ENCODE measurements at places on chromosomes 7 and 10.

DNA sequence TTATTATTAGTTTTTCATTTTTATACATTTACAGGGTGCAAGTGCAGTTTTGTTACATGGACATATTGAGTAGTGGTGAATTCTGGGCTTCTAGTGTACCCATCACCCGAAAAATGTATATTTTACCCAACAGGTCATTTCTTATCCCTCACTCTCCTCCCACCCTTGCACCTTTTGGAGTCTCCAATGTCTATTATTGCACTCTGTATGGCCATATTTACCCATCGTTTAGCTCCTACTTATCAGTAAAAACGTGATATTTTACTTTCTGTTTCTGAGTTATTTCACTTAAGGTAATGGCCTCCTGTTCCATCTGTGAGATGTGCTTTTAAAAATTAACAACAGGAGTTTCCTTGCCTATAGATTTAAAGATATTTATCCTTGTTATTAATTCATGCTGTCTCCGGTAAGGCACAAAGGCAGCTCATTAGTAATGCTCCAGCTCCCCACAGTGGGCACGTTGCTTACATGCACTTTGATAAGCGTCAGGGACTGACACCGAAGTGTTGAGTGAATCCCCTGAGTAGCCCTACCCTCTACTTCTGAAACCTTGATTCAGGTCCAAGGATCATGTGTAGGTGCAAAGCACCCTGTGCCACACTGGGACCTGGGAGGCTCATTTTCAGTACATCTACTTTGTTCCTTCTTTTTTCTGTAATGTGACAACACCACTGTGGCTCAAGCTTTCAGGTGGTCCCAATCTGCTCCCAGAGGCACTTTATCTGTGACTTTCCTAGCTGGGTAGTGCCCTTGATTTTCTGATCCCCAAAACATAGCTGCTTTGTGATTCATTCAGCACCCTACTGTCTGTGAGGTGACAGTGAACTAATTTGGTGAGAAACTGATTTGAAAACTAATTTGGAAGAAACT lies 27.3 kb downstream of the HYAL4 start:
- peak; percentile 52 for DNase-seq

GRCh38 chr7:129494041-129494440 lies 8.3 kb upstream of the SMKR1 start:
- DNase-seq, result peak; percentile 82

- peak; percentile 59 for DNase-seq
Measured at GRCh38 chr10:77965294-77965693, 38.7 kb upstream of the DLG5 start.

- DNase-seq, result no peak
Measured at GRCh38 chr10:110075686-110076085, 67.9 kb downstream of the ADD3 start.

GRCh38 chr7:48938539-48939295 lies 14.4 kb downstream of the CDC14C start:
- DNase-seq, result peak; percentile 88

DNA sequence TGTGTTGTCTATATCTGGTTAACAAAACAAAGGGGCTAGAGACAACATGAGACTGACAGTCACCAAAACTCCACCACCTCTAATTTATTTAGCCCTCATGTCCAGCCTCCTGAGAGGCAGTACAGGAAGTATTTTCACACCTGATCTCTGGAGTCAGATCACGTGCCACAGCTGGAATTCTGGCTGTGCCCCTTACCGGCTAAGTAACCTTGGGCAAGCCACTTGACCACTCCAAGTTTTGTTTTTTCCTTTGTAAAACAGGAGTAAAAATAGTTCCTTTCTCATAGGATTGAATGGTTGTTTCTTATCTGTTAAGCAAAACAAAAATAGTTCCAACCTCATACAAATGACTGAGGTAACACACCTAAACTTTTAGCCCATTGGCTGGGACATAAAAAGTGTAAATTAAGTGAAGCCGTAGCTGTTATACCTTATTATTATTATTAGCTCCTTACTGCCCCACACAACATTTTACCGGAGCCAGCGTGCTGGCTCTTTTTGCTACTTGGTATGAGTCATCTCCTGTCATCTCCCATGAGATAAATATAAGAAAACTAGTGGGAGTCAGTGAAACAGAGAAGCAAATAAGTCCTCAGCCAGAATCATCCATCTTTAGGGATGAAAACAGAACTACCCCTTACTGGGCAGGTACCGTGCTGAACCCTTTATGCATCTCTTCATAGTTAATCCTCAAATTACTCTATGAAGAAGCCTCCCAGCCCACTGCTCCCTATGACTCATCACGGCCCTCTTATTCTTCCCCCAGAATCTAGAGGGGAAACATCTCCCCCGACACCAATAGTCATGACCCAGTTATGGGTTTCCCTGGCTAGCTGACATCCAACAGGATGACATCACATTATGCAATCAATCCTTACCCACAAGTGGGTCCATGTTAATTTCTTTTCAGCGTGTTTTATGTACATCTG lies 44.9 kb downstream of the PPP1R3C start:
- DNase-seq, result peak; percentile 81

DNA sequence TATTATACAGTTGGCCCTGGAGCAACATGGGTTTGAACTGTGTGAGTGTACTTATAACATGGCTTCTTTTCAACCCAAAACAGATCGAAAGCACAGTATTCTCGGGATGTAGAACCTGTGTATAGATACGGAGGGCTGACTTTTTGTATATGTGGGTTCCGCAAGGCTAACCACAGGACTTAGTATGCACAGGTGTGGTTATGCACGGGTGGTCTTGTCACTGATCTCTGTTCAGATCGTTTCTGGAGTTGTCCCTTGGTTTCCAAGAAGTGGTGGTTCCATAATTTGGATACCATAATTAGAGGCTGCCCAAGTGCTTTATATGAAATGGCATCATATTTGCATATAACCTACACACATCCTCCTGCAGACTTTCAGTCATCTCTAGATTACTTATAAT lies 10.9 kb upstream of the BHLHA15 start:
- DNase-seq, result no peak

- DNase-seq, result no peak
Measured at GRCh38 chr7:95929710-95930280, 157.4 kb downstream of the DYNC1I1 start.

DNA sequence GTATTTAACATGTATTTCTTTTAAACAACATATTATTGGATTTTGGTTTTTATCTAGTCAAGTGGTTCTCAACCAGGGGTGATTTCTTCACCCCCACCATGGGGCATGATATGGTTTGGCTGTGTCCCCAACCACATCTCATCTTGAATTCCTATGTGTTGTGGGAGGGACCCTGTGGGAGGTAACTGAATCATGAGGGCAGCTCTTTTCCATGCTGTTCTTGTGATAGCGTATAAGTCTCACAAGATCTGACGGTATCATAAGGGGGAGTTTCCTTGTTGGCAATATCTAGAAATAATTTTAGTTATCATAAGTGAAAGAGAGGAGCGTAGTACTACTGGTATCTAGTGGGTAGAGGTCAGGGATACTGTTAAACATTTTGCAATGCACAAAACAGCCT lies 37.6 kb downstream of the TMEM168 start:
- DNase-seq, result no peak

DNA sequence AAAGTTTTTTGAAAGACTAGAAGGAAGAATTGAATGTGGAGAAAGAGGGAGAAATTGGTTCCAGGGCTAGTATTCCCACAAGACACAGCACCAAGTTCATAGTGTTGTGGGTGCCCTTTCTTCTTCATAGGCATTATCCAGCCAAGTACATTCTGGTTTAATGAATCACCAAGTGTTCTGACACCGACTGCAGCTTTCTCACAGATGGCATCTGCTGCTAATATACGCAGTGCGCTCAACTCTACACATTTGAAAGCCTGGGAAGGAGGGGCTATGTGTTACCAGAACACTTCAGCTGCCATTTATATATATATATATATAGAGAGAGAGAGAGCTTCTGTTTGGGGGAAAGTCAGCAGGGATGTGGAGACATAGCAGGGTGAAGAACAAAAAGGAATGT lies 1168.4 kb downstream of the GATA3 start:
- DNase-seq, result peak; percentile 36

- DNase-seq, result no peak
Measured at GRCh38 chr7:69823151-69823744, 225.0 kb downstream of the AUTS2 start.
